Bronchial epithelial cell (primary cell): ENCODE measurements at places on chromosomes 6 and 20. TPM values are rescaled to one million over a fixed set of nuclear protein-coding genes. Genes with fewer than 3 reads are reported as not detected.

TNF gene
- not detected in 2 replicates for total RNA-seq

C6orf132 gene
- total RNA-seq, result 11.3 and 46.1 TPM in 2 replicates

KCNQ2 gene
- total RNA-seq, result not detected in 2 replicates

MYT1 gene
- total RNA-seq, result not detected in 2 replicates

ACSS1 gene
- 0.64 and 1.8 TPM in 2 replicates for total RNA-seq

ADTRP gene
- total RNA-seq, result 11.3 and 17.6 TPM in 2 replicates

NFATC2 gene
- under 0.01 TPM in 1 of 2 replicates, not detected in the other for total RNA-seq

TBXT gene
- not detected in 2 replicates for total RNA-seq

EEF1A2 gene
- total RNA-seq, result 1.1 and 1.9 TPM in 2 replicates
